Mesendoderm (in vitro differentiated cells): ENCODE measurements at places on chromosomes 12 and 14.

DNA sequence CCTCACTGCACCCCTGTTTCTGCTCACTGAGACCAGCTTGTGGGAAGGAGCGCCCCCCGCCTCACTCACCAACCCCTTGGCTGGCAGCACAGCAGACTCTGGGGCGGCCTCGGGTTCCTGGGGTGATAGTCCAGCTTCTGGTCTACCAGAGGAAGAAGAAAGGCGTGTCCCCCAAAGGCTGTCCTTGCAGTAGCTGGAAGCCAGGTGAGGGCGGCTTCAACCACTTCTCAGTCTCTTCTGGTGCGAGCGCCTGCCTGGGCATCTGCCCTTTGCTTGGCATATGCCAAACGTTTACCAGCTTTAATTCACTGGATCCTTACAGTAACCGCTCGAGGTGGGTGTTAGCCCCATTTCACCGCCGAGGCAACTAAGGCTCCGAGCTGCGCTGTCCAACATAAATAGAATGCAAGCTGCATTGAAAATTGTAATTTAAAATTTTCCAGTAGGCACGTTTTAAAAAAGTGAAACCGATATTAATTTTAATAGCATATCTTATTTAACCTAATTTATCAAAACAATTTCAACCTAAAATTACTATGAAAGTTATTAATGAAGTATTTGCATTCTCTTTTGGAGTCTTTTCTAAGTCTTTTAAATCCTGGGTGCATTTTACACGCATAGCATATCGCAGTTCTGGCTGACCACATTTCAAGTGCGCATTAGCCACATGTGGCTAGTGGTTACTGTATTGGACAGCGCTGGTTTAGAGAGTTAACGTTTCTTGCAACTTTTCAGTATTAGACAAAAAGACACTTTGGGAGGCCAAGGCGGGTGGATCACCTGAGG is 872 bp downstream of the FAM177A1 start:
- peak; percentile 60 for DNase-seq

DNA sequence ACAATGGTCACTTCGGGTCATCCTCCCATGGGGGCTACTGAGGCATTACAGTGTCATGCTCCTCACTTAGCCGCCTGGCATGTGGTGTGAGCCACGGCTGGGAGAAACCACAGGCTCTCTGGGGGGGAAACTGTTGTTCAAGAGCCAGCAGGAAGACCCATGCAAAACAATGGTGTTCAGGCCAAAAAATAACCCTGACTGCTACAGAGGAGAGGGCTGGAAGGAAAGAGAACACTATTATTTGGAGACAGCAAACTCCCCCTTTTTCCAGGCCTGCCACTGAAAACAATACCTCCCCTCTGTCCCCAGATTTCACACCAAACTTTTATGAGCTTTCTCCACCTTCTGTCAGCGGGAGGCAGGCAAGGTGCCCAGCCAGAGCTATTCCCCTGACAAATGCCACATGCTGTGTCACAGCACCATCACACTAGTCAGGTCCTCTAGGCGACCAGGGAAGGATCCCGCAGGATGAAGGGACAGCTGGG is 83.7 kb downstream of the CHGA start:
- DNase-seq = no peak

GRCh38 chr12:96371790-96372699 is 28.2 kb downstream of the CDK17 start:
- DNase-seq = peak; percentile 53

DNA sequence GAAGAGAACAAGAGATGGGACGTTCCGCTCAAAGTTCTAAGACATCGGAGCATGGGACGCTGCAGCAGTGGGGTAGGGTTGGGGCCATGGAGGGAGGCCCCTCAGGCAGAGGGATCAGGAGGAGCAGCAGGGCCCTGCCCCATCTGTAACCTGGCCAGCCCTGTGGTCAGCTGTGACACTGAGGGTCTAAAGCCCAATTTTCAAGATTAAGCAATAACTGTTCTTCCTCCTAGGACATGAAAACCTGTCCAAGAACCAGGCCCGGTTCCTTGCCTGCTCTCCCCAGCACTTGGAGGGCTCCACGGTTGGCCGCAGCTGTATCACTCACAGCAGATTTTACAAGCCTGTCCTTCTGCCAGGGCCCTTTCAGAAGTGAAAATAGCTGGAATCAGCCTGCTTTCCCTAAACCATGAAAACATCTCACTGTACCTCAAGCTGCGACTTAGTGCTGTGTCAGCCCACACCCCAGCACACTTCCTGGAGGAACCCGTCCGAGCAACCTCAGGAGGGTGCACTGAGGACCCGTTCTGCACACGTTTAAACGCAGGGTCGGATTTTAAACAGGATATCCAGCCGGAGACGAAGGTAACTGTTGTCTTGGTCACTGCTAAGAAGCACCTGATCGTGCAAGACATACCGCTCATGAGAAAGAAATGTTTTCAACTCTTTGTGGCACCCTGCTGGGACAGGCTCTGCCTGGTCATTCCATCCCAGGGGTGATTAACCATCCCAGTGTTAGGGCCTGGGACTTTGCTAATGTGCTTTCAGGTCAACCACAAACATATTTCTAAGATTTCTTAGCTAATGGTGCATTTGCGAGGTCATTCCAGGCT is 201.9 kb upstream of the DIO3 start:
- DNase-seq = peak; percentile 24

DNA sequence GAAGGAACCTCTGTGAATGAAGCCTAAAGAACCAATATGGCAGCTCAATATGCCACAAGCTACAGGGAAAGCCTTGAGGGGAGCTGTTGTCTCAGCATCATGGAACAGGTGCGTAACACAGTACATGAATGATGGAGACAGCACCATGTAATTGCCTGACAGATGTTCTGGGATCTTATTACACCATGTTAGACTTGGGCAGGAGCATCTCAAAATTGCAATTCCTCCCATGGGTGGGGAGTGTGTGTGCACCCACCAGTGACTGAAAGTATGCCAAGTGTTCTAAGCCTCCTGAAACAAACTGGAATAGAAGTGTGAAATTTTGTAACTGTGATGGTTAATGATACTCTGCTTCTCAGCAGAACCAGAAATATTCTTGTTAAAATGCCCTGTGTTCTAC is 151.0 kb upstream of the SRRM4 start:
- DNase-seq = no peak

DNA sequence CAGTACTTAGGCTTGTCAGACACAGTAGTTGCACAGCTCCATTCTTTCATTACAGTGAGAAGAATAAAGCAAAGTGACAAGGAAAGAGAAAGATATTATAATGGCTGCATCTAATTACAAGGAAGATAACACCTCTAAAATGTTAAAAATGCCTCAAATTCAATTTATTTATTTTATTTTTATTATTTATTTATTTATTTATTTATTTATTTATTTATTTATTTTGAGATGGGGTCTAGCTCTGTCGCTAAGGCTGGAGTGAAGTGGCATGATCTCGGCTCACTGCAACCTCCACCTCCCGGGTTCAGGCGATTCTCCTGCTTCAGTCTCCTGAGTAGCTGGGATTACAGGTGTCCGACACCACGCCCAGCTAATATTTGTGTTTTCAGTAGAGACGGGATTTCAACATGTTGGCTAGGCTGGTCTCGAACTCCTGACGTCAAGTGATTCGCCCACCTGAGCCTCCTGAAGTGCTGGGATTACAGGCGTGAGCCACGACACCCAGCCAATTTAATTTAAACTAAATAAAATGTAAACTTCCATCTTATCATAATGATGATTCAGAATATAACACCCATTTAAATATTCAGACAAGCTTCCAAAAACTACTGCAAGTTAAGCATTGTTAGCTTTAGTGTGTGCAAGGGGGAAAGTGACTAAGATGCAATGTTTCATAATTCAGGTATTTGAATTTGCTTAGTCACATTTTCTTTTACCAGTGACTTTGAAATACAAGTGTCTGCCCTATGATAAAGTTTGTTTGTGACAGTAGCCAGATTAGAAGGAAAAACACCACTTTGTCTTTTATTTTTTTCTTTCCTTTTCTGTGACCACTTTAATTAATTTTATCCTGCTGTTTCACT is 2.4 kb upstream of the CFAP54 start:
- DNase-seq = no peak
